A549 treated with AZD2906 at 1 μM for 4 hours (cell line): ENCODE measurements at places on chromosomes 12 and 14. TPM values are rescaled to one million over a fixed set of nuclear protein-coding genes. Genes with fewer than 3 reads are reported as not detected.

The CLEC14A gene
- not detected in 5 replicates for total RNA-seq

The CMA1 gene
- not detected in 5 replicates for total RNA-seq

The GNB3 gene
- 0.92 to 2.1 TPM (median 1.4 TPM) in 5 replicates for total RNA-seq

The NELL2 gene
- 0.14 to 0.33 TPM (median 0.16 TPM) in 3 of 5 replicates, not detected in the others for total RNA-seq

The RNASE2 gene
- not detected in 5 replicates for total RNA-seq

The JAG2 gene
- 16.3 to 28.4 TPM (median 23.6 TPM) in 5 replicates for total RNA-seq

The KRT79 gene
- 0.05 to 0.10 TPM (median 0.07 TPM) in 4 of 5 replicates, not detected in the other for total RNA-seq

The TAS2R46 gene
- not detected in 5 replicates for total RNA-seq

The FOXG1 gene
- total RNA-seq: 0.09 to 0.22 TPM (median 0.19 TPM) in 5 replicates

The DHH gene
- not detected in 5 replicates for total RNA-seq

The APOF gene
- total RNA-seq: not detected in 5 replicates
